Activated CD4-positive, alpha-beta memory T cell treated with anti-CD3 and anti-CD28 coated beads for 36 hours (primary cell): ENCODE measurements at places on chromosomes 1 and 21.

DNA sequence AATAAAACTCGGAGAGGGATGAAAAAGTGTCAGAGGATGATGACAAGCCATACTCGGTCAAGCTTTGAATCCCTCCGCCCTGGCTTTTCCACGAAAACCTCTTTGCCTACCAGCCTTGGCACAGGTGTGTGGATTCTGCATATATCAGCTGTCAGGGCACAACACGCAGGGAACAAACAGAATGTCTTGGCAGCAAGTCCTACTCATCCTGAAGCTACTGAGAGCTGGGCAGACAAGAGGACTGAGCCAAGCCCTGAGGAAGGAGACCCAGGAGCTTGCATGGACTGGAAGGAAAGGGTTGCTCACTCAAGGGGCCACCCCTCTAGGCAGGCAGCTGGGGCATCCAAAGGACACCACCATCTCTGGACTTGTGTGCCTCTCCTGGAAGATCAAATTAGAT lies 132.4 kb downstream of the HMGB4 start:
- DNase-seq = no peak

GRCh38 chr1:228753287-228753686 lies 18.0 kb downstream of the RHOU start:
- no peak for DNase-seq

- no peak for DNase-seq
Measured at GRCh38 chr1:194042736-194043135, 856.3 kb upstream of the B3GALT2 start.

GRCh38 chr1:171222936-171223335 lies 25.4 kb upstream of the FMO1 start:
- DNase-seq = no peak

DNA sequence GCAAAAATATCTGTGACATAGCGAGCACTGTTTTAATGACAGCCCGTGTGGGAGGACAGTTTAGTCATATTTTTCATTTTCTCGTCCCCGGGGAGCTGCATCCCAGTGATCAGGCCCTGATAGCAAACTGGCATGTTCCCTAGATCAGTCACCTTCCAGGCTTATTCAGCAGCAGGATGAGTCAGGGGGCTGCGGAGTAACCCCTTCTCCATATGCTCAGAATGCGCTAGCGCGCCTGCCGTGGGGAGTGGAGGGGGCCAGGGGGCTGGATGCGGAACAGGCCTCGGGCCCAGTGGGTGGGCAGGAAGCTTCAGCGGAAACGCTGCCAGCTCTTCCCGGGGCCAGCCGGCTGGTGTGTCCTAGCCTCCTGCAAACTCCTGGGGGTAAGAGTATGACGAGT lies 94.0 kb downstream of the KCND3 start:
- DNase-seq = no peak
